ENCODE measurements at places on chromosomes 4 and X.

DNA sequence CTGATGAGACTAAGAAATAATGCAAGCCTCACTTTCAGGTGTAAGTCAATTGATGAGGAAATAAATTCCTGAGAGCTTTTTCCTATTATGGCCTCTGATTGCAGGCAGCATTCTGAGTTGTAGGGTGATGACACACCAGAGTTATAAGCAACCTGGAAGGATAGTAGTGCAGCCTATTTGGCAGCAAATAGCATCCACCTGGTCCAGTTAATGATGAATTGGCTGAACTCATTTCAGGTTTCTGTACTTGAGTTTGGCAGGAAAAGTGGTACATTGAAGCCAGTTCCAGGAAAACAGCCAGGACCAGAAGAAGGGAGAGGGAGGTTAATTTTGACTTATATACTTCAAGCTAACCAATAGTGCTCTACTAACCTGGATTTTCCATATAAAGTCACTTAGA is 316.8 kb downstream of the NAF1 start:
- DNase-seq: no peak

DNA sequence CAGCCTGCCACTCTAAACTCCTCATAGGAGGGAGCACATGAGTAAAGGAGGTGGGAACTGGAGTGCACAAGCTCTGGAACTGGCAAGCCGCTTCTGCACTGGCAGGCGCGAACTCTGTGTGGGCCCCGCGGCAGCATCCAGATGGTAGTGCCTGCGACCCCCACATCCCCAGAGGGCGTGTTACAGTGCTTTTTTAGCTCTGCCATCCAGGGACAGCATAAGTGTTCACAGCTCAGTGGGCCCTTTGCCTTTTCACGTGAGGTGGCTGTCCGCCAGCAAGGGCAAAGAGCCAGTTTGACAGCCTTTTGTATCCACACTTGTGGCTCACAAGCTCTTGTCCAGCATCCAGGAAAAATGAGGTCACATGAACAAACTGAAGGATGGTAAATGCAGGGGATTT is 581.6 kb upstream of the DIAPH2 start:
- DNase-seq: no peak

- DNase-seq: no peak
Measured at GRCh38 chrX:2336181-2336580, 164.6 kb downstream of the DHRSX start.

DNA sequence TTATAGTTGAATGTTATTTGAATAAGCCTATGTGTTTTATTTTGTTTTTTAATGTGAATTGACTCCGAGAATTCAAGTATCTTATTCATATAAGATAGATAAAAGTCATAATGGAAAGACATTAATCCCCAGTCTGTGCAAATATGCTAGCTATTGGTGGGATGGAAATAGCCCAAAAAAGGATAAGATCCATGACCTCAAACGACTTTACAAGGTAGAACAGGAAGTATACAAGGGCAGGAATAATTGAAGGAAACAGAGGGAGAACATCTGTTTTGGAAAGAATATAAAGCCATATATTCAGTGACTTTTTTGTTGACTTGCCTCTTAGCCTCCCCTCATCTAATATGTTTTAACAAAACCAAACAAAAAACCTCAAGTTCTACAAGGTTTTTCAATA is 9.0 kb downstream of the ABCE1 start:
- no peak for DNase-seq

DNA sequence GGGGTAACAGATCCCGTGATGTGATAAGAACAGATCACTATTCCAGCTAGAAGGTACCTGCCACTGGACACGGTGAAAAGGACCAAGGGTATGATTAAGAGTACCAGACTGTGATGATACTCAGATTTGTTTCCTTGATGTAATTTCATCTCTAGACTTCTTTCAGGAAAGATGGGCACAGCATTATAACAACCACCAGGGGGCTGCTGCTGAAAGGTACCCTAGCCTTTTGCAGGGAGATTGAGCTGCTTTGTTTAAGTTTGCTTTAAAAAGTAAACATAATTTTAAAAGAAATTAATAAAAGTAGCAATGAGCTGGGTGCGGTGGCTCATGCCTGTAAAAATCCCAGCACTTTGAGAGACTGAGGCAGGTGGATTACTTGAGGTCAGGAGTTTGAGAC is 145.4 kb downstream of the EMCN start:
- DNase-seq: no peak

- no peak for DNase-seq
Measured at GRCh38 chr4:179762840-179763239, 2320.6 kb upstream of the AGA start.

- DNase-seq: no peak
Measured at GRCh38 chrX:102154218-102154860, 1.4 kb downstream of the BEX5 start.

DNA sequence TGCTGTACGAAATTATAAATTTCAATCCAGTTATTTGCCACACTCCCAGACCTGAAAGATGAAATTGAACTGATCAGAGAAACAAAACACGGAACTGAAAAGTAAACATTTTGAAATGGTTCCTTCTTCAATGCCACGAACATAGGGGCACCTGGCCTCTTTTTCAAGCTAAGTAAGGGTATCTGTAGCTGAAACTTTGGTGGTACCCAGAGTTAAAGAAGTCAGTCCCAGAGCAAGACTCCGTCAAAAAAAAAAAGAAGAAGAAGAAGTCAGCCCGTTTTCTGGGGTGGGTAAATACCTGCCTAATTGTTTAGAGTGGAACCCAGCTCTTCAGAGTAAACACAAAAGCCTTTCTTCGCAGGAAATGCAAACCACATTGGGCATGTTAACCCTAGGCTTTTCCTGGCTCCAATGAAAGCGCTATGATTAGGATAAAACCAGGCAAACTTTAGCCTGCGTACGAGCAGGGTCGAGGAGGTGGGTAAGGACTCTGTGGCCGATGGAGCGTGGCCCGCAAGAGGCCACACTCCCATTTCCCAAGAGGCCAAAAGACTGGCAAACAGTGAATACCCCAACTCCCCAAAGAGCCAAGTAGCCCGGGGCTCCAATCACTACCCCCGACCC is 1.3 kb downstream of the ANTXR2 start:
- DNase-seq: no peak

DNA sequence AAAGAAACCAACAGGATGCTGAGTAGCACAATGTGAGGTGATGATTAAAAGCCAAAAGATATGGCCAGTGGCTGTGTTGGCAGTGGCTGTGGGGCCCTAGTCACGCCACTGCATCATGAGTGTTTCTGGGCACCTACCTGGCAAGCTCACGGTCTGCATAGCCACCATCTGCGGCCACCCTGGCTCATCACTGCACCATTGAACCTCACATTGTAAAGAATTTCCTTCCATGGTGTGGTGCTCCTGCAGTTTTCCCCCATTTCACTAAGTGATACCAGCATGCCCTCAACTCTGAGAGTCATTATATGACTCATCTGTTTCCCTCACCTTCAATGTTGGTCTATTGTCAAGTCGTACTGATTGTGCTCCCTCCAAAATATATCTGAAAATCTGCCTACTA is 45.5 kb upstream of the CLNK start:
- peak; percentile 12 for DNase-seq

DNA sequence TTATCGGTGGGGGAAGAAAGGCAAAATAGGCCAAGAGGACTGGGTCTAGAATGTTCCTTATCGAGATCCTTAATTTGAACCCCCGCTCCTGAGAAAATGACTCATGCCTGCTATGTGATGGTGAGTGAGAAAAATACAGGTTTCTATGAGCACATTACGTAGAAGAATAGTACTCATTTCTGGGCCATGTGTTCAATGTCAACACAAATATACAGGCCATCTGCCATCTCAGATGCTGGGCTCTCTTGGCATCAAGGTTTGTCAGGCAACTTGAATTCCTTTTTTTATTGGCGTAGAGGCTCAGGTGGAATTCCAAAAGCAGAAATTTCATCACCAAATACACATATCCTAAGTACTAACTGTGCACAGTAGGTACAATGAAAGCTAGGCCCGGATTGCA is 81.4 kb upstream of the TRIM2 start:
- no peak for DNase-seq

GRCh38 chr4:40909363-40909876 is 159.7 kb downstream of the NSUN7 start:
- DNase-seq: no peak

DNA sequence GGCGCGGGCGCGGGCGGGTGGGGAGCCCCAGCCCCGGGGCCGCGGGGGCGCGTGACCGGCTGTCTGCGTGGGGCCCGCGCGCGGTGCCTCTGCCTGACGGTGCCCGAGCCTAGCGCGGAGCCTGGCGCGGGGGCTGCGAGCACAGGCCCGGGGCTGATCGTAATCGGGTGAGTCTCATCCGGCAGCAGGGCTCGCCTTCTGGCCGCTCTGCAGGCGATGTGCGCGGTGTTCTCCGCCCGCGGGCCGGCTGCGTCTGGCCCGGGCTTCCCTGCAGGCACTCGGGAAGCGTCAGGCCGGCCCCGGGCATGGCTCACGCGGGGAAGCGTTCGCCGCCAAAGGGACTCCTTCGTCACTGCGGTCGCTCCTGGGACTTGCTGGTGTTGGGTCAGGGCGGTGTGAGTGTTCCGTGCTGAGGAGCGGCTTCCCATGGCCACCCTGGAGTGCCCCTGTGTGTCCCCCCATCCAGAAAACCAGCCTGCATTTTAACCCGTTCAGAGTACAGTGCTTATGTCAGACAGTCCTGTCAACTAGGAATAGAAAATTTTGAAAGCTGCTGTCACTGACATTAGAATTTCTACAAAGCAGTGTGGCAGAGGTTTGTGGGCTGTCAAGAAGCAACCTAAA is 40.6 kb downstream of the FAM149A start:
- peak; percentile 22 for DNase-seq

GRCh38 chrX:86137071-86137470 is 11.2 kb upstream of the DACH2 start:
- no peak for DNase-seq

GRCh38 chr4:185710487-185710995 is 101.5 kb downstream of the SORBS2 start:
- no peak for DNase-seq

DNA sequence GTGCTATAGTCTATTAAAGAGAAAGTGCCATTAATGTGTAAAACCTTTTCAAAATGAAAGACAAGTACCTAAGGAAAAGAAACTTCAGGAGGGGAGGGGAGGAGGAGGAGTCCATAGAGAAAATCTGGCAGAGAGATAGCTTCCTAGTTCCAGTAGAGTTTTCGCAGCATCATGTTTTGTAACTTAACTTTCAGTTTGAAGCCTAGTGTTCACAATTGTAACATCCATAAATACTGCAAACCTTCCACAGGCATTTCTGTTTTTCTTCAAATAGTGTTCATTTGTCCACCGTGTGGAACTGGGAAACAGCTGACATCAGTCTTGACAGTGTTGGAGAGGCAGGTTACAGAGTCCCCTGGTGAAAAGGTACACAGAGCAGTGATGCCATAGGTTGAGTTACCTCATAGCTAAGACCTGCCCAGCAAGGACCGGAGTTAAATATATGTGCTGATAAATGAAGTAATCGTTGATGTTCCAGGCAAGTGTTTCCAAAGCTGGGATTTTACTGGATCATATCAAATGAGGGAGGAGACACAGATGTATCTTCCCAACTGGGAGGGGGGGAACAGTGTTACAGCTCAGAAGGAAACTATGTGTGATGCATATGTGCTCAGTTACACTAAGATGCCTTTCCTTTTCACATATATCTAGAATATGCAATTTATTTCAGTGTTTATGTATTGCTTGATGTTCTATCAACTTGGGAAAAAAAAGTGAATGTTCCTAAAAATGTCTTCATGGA is 369.5 kb upstream of the FAM241A start:
- DNase-seq: no peak

DNA sequence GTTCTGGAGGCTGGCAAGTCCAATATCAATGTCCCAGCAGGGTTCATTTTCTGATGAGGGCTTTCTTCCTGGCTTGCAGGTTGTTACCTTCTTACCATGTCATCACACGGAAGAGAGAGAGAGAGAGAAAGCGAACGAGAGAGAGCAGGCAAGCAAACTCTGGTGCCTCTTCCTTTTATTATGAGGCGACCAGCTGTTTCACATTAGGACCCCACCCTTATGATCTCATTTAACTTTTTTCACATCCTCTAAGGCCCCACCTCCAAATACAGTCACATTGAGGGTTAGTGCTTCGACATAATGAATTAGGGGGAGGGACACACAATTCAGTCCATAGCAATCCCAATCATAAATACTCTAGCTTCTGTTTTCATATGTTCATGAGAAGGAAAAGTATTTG is 10.6 kb upstream of the GPR174 start:
- no peak for DNase-seq

DNA sequence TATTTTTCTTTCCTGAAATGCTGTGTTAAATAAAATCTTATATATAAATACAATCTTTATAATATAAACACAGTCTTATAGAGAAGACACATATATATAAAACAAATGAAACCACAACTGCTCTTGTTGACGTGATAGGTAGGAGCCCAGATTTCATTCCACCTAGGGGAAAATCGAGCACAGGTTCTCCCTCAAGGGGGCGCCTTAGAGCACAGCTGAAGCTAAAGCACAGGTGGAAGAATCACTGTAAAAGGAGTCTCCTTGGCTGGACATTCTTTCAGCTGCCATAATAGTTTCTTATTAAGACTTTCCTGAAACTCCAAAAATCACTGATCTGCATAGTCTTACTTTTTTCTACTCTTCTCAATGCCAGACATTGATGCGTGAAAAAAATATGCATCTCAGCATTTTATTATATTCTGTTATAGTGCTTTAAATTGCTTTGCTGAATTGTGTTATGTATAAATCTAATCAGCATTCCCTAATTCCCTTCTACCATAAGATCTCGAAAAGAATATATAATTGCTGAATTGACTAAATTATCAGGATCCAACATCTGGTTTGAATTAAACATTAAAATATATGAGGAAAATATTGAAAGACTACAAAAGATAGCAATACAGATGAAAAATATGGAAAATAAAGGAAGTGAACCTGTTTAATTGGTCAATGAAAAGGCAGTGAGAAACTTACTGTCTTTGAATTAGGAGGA is 25.5 kb upstream of the RXFP1 start:
- DNase-seq: peak; percentile 16

- no peak for DNase-seq
Measured at GRCh38 chr4:82710197-82710929, 88.2 kb downstream of the SCD5 start.

- DNase-seq: no peak
Measured at GRCh38 chr4:108900018-108900580, 137.2 kb upstream of the ETNPPL start.

- DNase-seq: no peak
Measured at GRCh38 chr4:108861334-108861733, 98.5 kb upstream of the ETNPPL start.

GRCh38 chr4:101230801-101231426 is 116.4 kb downstream of the PPP3CA start:
- DNase-seq: no peak

DNA sequence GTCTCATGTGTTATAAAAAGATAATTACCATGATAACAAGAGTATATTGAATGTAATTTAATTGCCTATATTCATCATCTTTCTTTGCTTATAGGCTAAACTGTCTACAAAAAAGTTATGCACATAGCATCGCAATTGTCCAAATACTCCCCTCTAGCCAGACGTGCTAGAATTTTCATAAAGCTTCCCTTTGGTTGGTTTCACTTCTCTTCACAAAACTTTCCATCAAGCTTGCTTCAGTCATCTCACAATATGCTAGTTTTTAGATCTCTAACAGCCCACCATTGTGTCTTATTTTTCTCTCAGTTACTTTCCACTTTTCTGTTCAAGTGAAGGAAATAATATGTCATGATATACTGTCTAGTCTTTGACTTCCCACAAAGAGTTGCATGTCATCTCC is 448.3 kb upstream of the SPANXN1 start:
- DNase-seq: no peak

Data from activated T-cell treated with anti-CD3 and anti-CD28 coated beads for 48 hours (primary cell).